ENCODE measurements at places on chromosomes 12 and 14.

DNA sequence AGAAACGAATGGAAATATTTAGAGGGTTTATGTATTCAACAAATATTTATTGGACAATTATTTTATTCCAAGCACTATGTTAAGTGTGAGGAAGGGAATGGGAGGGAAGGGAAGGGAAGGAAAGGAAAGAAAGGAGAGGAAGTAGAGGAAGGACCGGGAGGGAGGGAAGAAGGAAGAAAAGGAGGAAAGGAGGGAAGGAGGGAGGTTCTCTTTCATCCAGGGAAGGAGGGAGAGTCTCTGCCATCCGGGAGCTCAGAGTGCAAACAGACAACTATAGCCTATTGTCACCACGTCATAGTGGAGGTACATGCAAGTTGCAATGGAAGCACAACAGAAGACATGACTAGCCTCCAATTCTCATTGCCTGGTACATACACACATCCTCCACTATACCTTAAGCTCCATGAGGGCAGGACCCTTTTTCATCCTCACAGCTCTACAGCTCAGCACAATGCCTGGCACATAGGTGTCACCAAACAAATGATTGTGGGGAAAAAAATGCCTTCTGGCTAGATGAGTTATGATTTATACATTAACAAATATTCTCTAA lies 48.1 kb downstream of the DAD1 start:
- DNase-seq = no peak

DNA sequence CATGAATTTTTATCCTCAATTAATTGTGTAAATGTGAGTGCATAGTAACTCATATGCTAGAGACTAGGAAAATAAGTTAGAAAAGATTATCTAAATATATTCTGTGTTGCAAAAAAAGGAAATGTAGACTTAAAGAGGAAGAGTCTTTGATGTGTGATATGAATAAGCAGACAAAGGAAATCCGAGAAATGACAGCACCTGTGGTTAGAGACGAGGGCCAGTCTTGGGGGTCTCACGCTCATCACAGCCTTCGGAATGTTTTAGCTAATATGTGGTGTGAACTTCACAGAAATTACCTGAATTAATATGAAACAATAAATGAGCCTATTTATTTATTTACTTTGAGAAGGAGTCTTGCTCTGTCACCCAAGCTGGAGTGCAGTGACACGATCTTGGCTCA lies 11.6 kb downstream of the ATP6V0A2 start:
- DNase-seq = no peak

- no peak for DNase-seq
These were observed 856 bp upstream of the EIF4B start for GRCh38 chr12:53005215-53005985.

GRCh38 chr12:104508752-104509446 lies 52.2 kb downstream of the CHST11 start:
- DNase-seq = no peak

DNA sequence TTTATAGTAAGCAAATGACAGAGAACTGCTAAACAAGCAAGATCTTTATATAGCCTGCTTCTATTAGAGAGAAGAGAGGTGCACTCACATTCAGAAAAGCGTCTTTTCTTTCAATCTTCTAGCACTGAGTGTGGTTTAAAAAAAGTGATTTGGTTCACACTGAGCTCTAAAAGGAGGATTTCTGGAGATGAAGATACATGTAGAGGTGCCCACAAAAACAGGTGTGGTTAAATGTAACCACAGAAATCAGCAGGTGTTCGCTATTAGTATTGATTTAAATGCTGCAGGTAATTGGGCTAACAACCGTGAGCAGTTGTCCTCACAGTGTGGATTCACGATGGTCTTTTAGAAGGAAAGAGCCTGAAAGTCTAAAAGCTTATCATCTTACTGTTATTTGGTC lies 10.7 kb downstream of the PKP2 start:
- DNase-seq = no peak

- DNase-seq = no peak
These were observed 206.9 kb downstream of the TMEM132D start for GRCh38 chr12:129696926-129697325.

- no peak for DNase-seq
These were observed 188.3 kb upstream of the BCL2L14 start for GRCh38 chr12:11882301-11883019.

DNA sequence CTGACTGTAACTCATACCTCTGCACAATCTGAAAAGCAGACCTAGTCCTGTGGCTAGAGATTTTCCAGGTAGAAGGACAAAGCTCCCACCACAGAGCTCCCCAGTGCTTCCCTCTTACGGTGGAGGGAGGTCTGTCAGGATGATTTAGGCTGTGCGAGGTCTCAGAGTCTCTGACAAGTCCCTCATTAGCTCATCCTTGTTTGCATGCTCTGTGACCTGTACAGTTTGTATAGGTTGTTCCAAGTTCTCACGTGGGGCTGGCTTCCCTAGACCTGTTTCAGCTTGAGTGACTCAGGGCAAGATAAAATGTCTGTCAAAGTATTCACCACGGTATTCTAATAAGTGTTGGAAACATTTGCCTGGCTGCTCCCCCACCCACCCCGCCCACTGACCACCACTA lies 34.8 kb downstream of the ASCL1 start:
- no peak for DNase-seq

DNA sequence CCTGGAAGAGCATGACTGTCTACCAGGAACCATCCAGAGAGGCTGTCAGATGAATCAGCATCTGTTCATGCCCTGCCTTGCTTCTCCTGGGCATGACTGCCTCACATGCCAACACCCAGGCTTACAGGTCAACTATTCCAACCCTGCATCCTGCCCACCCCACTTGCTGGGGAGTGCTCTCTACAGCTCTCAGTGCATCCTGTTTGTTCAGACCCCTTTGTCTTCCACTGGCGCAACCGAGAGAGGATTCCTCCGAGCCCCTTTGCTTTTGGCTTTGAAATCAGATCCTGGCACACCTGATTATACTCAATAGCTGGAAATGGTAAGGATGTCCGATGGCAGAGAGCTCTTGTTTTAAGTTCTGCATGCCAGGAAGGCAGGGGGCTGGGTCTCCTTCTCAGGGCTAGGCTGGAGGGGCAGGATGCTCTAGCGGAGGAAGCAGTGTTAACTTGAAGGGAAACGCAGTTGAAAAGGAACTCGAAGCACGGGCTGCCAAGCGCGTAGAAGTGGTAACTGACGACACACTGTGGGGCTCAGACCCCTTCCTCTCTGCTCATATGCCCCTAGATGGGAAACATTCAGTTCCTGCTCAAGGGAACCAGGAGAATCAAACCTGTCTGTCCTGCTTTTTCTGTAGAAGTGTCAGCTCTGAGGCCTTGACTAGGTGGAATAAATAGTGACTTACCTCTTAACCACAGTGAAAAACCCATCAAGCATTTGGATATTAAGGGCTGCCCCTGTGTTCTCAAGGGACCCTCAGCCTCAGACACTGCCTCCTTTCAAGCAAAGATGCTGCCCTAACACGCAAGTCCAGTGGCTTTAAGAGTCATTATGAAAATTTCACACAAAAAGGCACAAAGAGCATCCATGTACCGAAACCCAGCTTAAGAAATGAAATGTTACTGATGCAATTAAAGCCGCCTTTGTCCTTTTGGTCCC lies 297.5 kb downstream of the ZFP36L1 start:
- DNase-seq = no peak

GRCh38 chr12:104484079-104484478 lies 27.3 kb downstream of the CHST11 start:
- DNase-seq = no peak

GRCh38 chr12:7994731-7995205 lies 37.7 kb upstream of the FOXJ2 start:
- no peak for DNase-seq

- no peak for DNase-seq
These were observed 173.8 kb upstream of the MIS18BP1 start for GRCh38 chr14:45426685-45427282.

DNA sequence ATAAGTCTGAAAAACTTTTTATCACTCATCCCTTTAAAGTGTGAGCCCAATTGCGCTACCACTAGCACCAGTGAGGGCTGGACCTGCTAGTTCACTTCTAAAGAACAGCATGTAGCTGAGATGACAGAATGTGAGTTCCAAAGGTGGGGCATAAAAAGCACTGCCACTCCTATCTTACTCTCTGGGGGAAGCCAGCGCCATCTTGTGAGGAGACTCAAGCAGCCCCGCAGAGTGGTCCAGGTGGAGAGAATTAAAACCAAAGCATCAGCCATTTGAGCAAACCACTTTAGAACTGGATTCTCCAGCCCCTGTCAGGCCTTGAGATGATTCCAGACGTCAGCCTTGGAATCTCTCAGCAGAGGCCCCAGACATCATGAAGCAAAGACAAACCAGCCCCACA lies 39.9 kb downstream of the TMEM132D start:
- no peak for DNase-seq

- DNase-seq = no peak
These were observed 63.9 kb downstream of the RERG start for GRCh38 chr12:15157269-15157671.

DNA sequence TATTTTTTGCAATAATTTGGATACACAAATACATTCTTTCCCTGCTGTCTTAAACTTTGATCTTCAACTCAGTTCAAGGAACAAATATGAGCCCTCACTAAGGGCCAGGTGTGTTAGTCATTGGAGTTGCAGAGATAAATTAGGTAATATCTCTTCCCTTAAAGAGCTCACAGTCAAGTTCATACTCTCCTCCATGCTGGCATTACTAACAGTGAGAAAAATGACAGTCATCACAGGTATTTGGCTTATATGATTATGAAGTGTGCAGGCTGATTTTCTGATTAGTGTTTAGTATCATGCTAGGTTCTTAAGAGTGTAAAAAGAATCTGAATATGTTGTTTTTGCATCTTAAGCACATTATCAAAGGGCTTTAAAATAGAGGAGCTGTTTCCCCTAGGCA lies 594.7 kb downstream of the CCER1 start:
- no peak for DNase-seq

GRCh38 chr12:42450248-42450647 lies 124.3 kb downstream of the PPHLN1 start:
- DNase-seq = no peak

DNA sequence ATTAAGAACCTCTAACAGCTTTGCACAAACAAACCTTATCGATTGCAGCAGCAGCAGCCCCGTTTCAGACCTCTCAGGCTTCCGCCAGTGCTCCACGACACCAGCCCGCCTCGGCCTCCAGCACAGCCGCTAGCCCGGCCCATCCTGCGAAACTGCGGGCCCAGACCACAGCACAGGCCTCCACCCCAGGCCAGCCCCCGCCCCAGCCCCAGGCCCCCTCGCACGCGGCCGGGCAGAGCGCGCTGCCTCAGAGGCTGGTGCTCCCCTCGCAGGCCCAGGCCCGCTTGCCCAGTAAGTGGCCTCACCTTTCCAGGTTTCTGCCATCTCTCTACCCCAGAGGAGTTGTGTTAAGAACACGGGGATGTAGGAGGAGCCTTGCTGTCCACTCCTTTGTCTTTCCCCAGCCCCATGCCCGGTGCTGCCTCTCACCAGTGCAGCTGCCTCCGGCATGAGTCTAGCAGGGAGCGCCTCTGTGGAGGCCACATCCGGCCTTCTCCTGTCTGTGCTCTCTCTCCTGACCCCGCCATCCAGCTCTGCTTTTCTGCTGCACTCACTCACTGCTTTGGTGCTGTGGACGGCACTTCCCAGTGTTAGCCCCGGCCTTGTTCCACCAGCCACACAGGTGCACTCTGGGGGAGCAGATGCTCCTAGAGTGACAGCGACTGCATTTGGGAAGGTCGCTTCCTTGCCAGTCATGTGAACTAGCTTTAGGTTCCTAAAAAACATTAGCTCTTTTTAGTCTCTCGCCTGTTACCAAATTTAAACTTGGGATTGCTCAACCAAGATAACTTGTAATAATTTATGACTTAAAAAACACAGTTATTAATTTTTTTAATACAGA lies 71.5 kb downstream of the EP400 start:
- no peak for DNase-seq

GRCh38 chr12:93982771-93983315 lies 165.5 kb upstream of the PLXNC1 start:
- DNase-seq = peak; percentile 2

GRCh38 chr12:64835901-64836300 lies 11.5 kb downstream of the TBC1D30 start:
- no peak for DNase-seq

DNA sequence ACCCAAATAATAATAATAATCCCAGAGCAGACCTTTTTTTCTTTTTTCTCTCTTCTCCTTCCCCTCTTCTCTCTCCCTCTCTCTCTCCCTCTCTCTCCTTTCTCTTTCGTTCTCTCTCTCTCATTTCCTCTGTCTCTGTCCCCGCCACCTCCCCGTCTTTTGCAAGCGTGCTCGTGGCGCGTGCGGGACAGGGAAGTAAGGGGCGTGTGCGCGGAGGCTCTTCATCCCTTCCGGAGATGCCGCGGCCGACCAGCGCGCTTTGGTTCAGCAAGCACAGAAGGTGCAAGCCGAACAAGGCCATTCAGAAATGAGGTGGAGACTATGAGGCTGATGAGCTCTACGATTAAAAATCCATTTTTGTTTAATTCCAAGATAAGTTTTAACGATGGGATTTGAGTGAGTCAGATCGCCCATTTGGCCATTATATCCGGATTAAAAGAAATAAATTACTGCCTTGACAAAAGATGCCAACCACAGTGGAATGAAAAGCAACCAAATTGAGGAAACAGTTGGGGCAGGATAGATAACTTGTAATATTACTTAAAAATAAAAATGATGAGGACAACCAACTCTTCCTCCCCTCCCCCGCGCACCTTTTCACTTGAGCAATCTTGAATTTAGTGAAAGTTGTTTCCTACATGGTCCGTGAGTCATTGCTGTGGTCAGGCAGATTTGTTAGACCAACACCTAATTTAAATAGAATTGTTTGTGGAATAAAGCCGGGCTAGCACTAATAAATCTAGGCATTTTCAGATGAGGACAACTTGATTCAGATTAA lies 1.2 kb upstream of the AMIGO2 start:
- DNase-seq = peak; percentile 38

- no peak for DNase-seq
These were observed 82.9 kb upstream of the MAP1LC3B2 start for GRCh38 chr12:116476227-116476822.

- DNase-seq = no peak
These were observed 199.4 kb downstream of the ANO4 start for GRCh38 chr12:100993916-100994450.

DNA sequence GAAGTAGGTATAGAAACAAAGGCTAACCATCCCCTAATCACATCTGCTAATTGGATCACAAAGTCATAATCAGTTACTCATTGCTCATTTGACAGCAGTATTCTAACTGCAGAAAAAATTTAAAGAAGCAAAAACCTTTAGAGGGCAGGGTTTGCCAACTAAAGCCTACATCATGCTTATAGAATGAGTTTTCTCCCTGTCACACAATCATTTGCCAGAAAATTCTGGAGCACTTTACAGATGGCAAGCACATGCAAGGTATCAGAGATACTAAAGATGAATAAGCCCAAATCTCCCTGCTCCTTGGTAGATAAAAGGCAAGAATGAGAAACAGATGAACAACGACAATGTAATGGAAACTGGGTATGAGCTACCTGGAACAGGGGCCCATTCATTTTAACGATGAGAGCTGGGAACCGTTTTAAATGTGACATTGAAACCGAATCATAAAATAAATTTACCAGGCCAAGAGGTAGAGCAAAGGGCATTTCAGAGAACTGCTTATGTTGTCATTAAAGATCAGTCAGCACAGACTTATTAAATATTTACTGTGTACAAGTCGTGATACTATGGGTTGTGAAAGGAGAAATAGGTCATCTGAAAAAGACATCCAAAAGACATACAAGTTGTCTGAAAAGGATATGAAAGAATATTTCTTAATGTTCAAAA lies 211.4 kb upstream of the ABCD2 start:
- DNase-seq = no peak
